Amniotic stem cell (primary cell): ENCODE measurements at places on chromosomes 11 and 22.
A peak's percentile ranks its signal among the peaks of the same experiment; 100 is the strongest.

DNA sequence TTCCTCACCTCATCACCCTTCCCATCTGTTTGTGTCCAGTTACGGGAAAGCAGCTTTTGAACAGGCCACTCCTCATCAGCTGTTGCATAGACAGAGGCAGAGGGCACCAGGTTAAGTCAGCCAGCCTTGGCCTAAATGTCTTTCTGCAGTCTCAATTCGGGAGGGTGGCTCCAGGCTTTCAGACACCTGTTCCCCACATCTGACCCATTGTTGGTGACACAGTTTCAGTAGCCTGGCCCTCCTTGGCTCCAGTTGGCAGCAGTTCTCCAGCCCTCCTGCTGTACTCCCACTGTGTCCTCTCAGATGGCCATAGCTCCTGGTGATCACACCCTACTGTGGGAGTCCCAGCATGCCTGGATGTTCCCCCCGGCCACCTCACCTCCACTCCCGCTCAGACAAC is 70.8 kb upstream of the MYOD1 start:
- DNase-seq = no peak

GRCh38 chr11:100340466-100341319 is 346.4 kb upstream of the ARHGAP42 start:
- no peak for DNase-seq

DNA sequence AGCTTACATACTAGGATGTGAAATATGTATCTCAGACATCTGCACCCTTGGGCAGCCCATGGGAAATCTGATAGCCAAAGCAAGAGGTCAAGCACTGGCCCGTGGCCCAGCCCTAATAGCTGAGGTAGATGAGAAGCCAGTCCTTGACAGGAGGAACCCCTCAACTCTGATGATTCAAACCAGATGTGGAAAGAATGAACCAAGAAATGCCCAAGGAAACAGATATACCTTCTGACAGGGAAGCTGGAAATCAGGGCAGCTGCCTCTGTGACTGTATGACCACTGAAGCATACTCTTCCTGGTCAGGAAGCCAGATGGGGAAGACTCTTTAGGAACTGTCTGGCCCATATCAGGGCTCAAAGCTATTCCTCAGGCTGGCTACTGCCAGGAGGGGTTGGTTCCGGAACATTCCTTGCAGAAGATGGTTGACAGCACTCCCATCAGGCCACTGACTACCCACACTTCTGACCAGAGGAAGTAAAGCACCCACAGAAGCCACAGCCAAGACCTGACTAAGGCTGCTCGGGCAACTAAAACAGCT is 124.2 kb downstream of the SWAP70 start:
- DNase-seq = peak; percentile 69

GRCh38 chr11:45860348-45860747 is 13.1 kb downstream of the CRY2 start:
- no peak for DNase-seq

- DNase-seq = no peak
Observed at GRCh38 chr22:26430600-26430999, 1.5 kb downstream of the ASPHD2 start.

GRCh38 chr11:57094181-57094935 is 87.4 kb upstream of the LRRC55 start:
- no peak for DNase-seq

GRCh38 chr22:24417901-24418641 is 9.3 kb upstream of the ADORA2A start:
- DNase-seq = no peak

DNA sequence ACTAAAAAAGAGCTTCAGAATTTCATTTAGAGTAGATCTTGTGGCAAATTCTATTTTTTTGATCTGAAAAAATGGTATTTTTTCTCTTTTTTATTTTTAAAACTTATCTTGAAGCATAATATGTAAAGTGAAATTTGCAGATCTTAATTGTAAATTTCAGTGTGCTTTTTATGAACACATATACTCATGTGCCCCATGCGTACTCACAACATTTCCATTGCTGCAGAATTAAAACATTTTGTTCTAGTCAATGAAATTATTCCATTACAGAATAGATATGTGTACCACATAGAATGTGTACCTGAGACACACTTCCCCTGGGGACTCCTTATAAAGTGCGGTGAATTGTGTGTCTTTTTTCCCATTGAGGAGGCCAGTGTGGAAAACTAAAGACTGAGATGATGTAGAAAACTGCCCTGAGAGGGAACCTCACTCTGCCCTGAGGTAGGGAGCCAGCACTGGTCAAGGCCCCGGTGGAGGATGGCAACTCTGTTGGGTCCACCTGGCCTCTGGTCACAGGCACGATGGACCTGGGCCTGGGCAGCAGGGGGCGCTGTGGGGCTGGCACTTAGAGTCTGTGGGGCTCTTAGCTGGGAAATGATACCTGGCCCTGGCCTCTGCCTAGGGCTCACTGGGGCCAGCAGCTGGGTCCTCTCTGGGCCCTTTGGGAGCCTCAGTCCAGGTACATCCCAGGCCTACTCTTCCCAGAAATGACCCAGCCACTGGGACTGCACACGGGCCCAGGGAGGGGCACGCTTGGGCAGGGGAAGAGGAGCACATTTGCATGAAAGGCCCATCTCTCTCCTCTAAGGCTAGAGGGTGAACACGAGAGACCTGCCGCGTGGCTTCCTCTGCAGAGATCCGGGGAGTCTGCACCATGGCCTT is 77.9 kb upstream of the TOP3B start:
- no peak for DNase-seq

DNA sequence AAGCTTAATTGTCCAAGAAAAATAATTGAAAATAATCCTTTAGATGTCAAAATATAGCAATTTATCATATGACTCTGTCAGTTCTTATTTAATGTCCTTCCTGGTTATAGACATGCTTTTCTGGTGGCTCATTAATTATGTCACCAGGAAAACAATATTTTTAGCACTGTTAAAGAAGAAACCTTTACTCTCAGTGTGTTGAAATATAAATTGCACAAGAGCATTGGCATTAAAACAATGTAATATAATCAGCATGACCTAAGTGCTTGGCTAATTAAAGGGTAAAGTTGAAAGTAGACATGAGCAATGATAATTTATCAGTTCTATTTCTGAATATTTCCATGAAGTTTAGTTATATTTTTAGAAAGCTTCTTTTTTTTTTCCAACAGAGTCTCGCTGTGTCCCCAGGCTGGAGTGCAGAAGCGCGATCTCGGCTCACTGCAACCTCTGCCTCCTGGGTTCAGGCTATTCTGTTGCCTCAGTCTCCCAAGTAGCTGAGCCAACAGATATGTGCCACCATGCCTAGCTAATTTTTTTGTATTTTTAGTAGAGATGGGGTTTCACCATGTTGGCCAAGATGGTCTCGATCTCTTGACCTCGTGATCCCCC is 232.3 kb downstream of the JRKL start:
- DNase-seq = no peak
